ENCODE measurements at places on chromosomes 7 and 10.

DNA sequence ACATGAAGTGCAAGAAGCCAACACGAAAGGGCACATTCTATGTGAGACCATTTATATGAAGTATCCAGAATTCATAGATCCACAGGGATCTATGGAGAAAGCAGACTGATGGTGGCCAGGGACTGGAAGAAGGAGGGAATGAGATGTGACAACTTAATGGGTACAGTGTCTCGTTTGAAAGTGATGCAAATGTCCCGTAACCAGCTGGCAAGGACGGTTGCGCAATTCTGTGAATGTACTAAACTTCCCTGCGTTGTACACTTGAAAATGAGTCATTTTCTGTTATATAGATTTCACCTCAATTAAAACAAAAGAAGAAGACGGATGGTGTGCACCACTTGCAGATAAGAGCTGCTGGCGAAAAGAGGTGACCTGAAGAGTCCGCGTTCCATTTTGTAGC lies 861.1 kb downstream of the TYW1 start:
- DNase-seq, result no peak

- no peak for DNase-seq
Observed at GRCh38 chr7:156058248-156058647, 246.0 kb upstream of the SHH start.

- no peak for DNase-seq
Observed at GRCh38 chr10:29776246-29776645, 141.5 kb upstream of the SVIL start.

DNA sequence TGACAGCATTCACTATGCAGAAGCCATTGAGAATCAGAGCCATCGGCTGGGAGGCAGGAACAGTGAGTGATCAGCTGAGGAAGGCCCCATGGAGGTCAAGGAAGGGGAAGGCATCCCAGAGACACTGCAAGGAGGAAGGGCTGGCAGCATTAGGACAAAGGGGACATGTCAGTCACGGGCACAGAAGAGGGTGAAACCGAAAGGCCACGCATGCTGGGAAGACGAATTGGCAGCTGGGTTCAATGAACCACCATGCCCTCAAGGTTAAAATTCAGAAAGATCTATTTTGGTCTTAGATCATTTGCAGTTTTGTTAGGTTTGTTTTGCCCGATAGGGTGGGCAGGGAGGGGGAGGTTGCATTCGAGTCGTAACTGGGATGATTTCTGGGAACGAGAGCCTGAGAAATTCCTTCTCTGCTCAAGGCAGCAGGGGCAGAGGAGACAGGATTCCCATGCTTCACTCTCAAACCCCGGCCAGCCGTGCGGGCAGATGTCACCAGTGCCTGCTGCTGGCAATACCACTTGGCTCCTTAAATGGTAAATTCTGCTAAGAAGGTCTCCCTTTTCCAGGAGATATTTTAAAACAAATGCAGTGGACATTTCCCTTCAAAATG lies 57.7 kb downstream of the ASB13 start:
- no peak for DNase-seq

- DNase-seq, result no peak
Observed at GRCh38 chr10:72370201-72370722, 15.5 kb upstream of the DNAJB12 start.

DNA sequence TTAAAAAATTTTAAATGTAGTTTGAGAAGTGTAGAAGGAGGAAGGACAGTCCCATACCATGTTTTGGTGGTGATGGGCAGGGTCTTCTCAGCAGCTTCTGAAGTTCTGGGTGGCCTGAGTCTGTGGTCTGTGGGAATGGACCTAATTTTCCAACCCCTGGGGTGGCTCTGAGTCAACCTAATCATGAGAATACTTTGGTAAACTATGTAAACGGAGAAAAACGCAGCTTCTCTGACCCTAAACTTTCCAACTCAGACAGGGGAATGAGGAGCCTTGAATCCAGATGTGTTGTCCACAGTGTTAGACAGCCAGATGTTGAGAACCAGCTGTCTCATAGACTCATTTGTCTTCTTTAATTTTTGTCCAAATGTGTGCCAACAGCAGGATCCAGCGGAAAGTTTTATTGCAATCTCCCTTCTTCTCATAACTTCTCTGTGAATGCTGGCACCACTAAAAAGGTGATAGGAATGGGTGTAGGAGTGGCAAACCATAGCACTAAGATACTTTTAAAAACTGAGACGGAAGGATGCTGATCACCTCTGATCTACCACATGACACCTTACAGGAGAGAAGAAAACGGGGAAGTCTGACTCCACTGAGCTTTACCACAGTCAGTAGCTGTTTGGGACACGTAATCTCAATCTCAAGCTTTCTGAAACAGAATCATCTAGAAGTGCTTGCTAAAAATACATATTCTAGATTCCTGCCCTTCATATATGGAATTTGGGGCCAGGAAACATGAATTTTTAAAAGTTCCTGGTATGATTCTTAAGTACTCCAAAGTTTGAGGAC lies 90.5 kb upstream of the PHYHIPL start:
- DNase-seq, result no peak

DNA sequence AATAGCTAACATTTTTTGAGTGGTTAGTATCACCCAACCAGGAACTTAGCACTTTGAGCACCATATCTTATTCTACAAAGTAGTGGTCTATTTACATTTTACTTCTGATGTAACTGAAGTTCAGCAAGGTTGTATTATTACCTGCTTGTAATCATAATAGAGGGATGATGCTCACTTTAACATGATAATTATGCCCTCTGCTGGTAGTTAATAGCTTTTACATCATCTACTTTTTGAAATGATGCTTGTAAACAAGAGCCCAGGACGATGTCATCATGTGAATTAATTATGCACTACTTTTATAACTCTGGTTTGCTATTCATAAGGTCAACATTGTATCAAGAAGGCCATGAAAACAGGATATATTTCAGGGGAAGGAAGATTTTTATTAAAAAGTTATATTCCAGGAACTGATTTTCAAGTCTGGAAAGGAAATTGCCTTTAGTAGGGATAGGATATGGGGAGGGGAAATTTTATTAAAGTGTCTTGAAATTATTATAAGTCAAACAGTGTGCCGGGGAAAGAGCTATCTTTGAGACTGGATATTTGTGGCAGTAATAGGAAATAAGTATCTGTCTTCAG lies 80.3 kb upstream of the SCIN start:
- DNase-seq, result no peak

DNA sequence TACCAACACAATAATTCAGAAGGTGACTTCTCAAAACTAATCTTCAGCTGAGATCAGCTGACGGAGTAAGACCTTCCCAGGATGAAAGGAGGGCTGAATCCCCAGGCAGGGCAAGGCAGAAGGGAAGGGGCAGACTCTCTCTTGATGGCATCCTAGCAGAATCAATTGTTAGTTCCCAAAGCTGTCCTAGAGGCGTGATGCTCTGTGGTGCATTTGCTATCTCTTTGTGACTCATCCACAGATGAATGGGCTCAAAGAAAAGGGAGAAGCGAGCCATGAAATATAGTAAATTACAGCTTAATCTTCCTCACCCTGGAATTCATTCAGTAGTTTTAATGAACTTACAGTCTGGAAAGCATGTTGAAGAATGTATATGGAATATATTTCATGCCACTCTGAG lies 37.2 kb downstream of the PDE1C start:
- no peak for DNase-seq

- DNase-seq, result no peak
Observed at GRCh38 chr10:113431398-113432160, 121.3 kb upstream of the HABP2 start.

- no peak for DNase-seq
Observed at GRCh38 chr10:2079603-2080078, 342.3 kb upstream of the ADARB2 start.

- no peak for DNase-seq
Observed at GRCh38 chr7:158192184-158192835, 395.3 kb downstream of the PTPRN2 start.

- peak; percentile 1 for DNase-seq
Observed at GRCh38 chr7:30028749-30029635, 780 bp downstream of the PLEKHA8 start.

GRCh38 chr7:155408651-155409586 lies 49.0 kb upstream of the EN2 start:
- no peak for DNase-seq

DNA sequence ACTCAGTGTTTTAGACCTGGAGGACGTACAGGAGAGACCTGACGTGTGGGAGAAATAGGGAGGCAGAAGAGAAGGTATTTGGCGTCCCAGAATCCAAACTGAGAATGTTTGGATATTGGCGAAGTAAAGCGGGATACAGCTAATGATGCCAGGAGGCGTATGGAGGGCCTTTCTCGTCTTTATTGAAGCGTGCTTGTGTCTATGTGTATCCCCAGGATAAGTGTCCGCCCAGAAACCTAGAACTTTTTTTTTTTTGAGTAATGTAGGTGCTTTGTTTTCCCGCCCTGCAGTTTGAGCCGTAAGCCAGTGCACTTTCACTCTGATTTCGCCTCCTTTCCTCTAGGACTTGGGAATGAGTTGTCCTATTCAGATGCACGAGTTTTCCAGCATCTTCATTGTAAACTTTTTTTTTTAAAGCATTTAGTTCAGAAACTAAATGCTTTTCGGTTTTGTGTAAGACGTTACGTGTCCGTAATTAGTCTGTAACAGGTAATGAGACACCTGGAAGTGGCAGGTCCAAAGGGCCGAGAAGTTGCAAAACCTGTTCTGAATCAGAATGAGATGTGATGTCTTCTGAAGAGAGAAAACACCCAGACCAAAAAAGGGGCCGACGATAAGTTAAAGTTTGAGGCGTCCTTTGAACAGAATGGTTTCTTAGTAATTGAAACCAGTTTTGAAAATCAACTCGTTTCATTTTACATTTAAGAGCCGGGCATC lies 746 bp downstream of the ARL5B start:
- DNase-seq, result no peak

GRCh38 chr10:25547382-25547781 lies 372.6 kb downstream of the GPR158 start:
- DNase-seq, result no peak

GRCh38 chr7:13989126-13989948 lies at the start of gene ETV1:
Gene ETV1 (minus strand): TSS chr7:13989666. CDS start chr7:13989052, 614 bp downstream.
- DNase-seq, result no peak

GRCh38 chr10:110209454-110209925 lies 2.1 kb downstream of the MXI1 start:
- DNase-seq, result no peak

DNA sequence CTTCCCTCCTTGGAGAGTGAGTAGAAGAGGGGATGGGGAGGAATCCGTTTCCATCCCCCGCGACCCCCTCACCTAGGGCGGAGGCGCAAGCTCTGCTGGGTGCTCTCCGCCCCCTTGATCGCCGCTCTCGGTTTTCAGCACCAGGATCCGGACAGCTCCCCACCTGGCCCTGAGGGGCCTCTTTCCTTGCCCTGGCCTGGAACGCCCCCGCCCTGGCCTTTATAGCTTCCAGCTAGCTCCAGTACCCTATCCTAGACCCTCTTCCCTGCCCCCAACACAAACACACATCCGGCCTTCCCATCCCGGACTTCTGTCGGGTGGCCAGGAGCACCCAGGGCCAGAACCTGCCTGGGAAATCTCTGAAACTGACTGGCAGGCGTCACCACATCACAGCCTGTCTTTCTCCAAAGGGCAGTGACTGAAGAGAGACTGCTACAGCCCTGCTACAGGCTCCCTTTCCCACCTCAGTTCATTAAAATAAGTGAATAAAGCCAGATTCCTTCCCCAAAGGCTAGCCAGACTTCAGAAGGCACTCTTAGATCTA lies 72.3 kb upstream of the LEP start:
- no peak for DNase-seq

- DNase-seq, result no peak
Observed at GRCh38 chr10:80500572-80501380, 36.9 kb upstream of the SH2D4B start.

DNA sequence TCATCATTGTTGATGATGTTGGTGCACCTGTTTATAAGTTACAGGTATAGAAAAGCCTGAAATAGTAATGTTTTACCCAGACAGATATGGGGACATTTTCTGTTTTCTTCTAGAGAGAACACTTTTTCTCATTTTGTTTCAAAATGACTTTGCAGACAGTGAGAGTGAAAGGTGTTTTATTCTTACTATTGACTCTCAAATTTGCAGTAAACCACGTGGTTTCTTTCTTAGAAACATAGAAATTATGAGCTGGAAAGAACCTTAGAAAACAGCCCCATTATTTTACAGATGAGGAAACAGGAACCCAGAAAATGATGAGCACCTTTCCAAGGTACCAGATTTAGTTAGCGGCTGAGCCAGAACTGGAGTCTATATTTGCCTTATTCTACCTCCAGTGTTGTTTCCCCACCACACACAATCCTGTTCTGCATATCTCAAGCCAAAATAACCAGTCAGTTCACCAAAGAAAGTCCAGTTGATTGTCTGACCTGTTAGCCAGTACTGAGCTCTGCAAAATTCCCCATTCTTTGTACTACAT lies 138.9 kb upstream of the AHR start:
- DNase-seq, result no peak

GRCh38 chr7:139099172-139099947 lies 10.2 kb downstream of the ZC3HAV1 start:
- no peak for DNase-seq

GRCh38 chr10:24715246-24715769 lies 8.4 kb downstream of the ARHGAP21 start:
- no peak for DNase-seq

DNA sequence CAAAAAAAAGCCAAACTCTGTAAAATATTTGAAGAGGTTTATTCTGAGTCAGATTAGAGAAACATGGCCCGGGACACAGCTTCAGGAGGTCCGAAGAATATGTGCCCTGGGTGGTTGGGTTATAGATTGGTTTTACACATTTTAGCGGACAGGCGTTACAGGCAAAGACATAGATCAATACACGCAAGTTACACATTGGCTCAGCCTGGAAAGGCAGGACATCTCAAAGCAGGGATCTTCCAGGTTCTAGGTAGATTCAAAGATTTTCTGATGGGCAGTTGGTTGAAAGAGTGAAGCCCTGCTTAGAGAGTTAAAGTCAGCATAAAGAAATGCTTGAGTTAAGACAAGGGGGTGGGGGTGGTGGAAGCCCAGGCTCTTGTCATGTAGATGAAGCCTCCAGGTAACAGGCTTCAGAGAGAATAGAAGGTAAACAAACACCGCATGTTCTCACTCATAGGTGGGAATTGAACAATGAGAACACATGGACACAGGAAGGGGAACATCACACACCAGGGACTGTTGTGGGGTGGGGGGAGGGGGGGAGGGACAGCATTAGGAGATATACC lies 464.3 kb upstream of the ADARB2 start:
- no peak for DNase-seq

GRCh38 chr7:147894271-147894670 lies 696.3 kb upstream of the C7orf33 start:
- no peak for DNase-seq

DNA sequence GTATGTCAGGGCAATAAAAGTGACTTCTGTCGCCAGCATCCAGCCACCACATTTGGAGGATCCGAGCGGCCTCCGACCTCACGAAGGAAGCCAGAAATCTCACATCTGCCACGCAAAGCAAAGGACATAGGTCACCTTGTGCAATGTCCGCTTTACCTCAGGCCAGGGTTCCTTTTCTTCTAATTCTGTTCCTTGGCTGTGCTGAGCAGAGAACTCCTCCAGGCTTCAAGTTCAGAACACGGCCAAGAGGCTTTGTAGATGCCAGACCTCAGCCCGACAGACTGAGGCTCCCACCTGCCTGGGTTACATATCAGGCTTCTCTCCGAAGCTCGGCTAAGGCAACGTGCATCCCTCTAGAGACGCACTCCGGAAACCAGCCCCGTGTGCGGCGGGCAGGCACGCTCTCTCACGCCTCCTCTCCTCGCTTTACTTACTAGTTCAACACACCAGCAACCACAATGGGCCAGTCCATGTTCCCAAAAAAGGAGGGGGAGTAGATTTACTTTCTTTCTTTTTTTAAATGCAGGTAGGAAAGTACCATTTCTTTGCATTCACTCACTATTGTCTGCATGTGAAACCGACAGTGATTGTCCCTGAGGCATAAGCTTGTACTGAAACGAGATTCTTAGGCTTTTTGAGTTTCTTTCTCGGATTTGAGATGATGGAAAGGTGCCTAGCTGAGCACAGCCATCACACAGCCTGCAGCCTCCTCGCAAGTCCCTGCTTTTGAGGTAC lies 122.4 kb upstream of the AFAP1L2 start:
- DNase-seq, result peak; percentile 79

All from stimulated activated CD8-positive, alpha-beta memory T cell treated with anti-CD3 and anti-CD28 coated beads, Interleukin-4, amount 100 ng/mL, for 24 hours (primary cell).